ENCODE measurements at places on chromosomes 1 and 21. TPM values are rescaled to one million over a fixed set of nuclear protein-coding genes. Genes with fewer than 3 reads are reported as not detected.

DEPDC1 gene
- 17.1 TPM for polyA plus RNA-seq

IL10RB gene
- 29.3 TPM for polyA plus RNA-seq

KLF17 gene
- 0.05 TPM for polyA plus RNA-seq

ABCG1 gene
- 8.0 TPM for polyA plus RNA-seq

COL6A1 gene
- 322 TPM for polyA plus RNA-seq

C1QA gene
- polyA plus RNA-seq = 20.8 TPM

OR2L3 gene
- polyA plus RNA-seq = not detected

TAS1R1 gene
- polyA plus RNA-seq = not detected

C1orf105 gene
- not detected for polyA plus RNA-seq

BMP8B gene
- 1.9 TPM for polyA plus RNA-seq

CHODL gene
- polyA plus RNA-seq = 32.3 TPM

TPTE gene
- polyA plus RNA-seq = not detected

DNA sequence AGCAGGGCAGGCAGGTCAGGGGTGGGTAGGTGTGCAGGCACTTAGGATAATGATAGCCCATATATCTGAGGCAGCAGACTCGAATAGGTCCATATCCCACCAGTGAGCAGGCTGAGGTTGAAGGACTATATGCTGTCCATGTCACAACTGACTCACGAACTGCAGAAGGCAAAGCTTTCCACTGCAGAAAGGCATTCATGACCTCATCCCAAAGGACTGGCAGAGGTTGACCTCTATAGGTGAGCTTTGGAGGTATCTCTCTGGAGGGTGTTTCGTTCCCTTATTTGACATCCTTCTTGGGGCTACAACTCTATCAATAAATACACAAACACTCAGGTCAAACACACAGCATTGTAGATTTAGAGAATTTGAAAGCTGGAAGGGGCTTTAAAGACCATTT lies 42.8 kb upstream of the MARK1 start:
- DNase-seq = no peak

DNA sequence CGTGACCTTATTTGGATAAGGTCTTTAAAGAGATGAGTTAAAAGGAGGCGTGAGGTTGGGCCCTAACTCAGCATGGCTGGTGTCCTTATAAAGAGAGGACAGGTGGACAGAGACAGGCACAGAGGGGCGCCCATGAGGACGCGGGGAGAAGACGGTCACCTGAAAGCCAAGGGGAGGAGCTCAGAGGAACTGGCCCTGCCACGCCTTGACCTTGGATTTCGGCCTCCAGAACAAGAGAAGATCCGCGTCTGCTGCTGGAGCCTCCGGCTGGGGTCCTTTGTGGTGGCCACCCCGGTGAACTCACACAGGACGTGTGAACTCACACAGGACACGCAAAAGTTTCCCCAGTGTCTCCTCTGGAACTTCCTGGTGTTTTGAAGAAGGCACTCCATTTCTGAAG lies 122.7 kb downstream of the SIK1 start:
- no peak for DNase-seq

GRCh38 chr1:193926956-193927355 lies 740.5 kb upstream of the B3GALT2 start:
- no peak for DNase-seq

DNA sequence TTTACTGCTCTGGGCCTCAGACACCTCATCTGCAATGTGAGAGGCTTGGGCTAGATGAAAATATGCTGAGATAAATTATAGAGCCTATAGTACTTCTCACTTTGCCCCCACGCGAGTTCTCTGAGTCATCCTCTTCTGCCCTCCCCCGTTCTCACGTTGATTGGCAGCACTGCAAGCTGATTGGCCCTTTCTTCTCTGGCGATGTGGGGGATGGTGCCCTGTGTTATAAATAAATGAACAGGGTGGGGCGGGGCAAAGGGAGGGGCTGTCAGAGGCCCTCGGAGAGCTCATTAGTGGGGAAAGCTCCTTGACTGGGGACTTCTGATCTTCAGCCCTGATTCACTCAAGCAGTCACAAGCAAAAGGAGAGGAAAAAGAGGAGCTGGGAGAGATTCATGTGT lies 64.3 kb upstream of the ZC3H12A start:
- no peak for DNase-seq

GRCh38 chr1:215262106-215262505 lies 179.6 kb downstream of the KCNK2 start:
- no peak for DNase-seq

- no peak for DNase-seq
Observed at GRCh38 chr1:71424536-71424935, 343.7 kb upstream of the ZRANB2 start.

DNA sequence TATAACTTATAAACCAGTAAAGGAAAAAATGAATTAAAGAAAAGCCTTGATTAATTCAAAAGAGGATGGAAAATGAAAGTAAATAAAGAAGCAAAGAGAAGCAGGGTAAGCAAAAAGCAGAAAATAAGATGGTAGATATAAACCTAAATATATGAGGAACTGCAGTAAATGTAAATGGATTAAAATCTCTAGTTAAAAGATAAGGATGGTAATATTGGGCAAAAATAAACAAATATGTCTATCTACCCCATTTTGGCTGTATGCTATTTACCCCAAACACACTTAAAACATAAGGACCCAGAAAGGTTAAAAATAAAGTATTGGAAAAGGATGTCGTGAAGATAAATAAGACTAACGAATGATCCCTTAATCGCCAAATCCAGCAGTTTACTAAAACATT lies 161.9 kb downstream of the FOXD2 start:
- no peak for DNase-seq

DNA sequence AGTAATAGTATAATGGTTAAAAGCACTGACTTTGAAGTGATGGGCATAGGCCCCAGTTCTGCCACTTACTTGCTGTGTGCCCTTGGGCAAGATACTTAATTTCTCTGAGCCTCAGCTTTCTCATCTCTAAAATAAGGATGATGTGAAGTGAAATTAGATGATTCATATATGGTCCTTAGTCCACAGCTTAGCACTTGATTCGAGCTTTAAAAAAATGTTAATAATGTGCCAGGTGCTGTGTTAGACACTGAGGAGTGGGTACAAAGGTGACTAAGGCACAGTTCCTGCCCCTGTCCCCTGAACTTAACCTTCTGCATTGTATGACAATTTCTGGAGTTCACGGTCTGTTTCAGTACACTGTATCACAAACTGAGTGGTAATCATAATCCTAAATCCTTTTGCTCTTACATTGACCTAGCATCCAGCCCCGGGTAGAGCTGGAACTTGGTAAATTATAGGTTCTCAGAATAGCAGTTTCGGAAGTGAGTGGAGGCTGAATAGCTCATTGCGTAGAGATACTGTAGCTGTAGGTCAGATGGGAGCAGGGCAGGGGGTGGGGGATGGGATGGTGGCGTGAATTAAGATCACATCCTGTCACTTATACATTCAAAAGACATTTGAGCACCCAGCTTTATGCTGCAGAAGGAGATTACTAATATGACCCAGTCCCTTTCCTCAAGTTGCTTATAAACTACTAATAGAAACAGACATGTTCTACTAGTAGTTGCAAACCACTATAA lies 1.5 kb downstream of the ZNF691 start:
- DNase-seq = no peak

- no peak for DNase-seq
Observed at GRCh38 chr1:119735217-119735616, 23.5 kb downstream of the PHGDH start.

DNA sequence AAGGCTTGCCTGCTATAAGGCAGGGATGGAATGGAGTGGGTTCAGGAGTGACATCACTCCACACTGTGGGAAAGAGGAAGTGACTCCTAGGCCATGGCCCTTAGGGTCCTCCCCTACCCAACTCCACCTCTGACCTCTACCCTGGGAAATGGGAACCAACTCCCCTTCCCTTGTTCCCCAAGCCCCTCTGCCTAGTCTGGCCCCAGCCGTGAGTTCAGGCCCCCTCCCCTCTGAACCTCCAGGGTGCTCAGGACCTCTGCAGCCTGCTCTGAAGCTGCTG lies 3.8 kb upstream of the GUCA2A start:
- DNase-seq = no peak

- no peak for DNase-seq
Observed at GRCh38 chr1:60665311-60665710, 417.1 kb upstream of the NFIA start.

- no peak for DNase-seq
Observed at GRCh38 chr1:80915491-80915890, 885.2 kb upstream of the ADGRL2 start.

DNA sequence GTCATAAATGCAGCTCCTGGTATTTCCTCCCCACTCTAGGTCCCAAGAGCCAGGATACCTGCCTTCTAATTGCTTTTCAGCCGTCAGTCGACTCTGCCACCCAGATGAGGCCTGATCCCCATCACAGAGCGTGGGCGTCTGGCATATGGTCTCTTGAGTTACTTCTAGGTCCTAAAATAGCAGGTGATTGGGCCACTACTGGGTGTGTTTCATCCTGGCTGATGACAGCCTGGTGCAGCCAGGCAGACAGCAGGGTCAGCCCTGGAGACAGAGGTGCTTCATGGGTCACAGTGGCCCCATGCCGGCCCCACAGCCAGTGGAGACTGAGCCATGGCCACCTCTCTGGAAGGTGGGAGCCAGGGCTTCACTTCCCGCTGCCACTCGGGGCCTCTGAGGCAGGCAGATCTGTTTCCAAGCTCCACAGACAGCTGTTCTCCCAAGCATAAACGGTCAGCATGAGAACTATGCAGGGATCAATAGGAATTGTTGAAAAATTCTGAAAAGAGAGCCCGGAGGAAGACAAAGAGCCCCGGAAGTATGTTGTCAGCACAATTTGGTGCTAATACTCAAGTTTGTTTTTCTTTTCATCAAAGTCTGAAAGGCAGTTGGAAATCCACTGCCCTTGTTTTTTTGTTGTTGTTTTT lies 83.0 kb downstream of the MAN1C1 start:
- no peak for DNase-seq

DNA sequence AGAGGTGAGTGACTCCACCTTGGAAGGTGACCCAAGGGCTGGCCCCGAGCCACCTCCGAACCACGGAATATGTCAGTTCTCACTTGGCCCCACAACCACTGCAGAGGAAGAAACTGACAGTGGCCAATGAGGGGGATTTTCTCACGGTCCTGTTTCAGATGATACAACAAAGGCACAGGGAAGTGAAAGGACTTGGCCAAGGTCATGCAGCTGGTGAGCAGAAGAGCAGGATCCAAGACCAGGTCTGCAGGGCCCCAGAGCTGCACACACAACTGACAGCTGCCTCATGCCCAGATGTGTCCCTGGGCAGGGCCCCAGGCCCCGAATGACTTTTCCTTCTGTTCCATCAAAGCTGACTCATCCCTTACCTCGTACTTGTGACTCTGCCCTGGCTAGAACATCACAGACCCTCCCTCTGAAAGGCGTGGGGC lies 25.8 kb upstream of the EVA1B start:
- DNase-seq = no peak

DNA sequence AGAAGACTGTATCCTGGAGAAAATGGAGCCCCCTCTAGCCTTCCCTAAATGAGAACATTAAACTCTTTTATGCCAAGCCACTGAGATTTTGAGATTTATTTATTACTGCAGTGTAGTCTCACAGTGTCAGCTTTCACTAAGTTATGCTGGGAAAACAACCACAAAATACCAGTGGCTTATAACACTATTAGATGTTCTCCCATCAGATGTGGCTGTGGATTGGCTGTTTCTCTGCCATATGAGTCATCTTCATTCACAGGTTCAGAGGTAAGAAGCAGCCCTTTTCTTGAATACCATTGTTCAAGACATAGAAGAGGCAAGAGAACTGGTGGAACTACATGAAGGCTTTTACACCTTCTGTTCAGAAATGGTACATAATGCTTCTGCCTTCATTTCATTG lies 32.1 kb upstream of the ST6GALNAC5 start:
- no peak for DNase-seq

DNA sequence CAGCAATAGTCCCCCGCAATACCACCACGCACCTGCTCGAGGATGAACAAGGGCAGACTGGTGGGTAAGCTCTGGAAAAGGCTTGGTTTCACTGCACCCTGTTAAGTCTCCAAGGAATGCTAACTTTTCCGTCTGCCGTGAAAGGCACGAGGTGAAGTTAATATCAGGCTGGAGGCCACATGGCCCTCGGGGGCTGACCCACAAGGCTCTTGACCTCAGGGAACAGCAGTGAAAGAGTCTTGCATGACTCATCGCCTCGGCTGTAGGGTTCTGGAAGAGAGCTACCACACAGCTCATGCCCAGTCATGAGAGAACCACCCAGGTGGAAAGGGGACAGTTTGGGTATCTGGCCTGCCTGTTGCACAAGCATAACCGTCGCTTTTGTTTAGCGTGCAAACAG lies 24.7 kb downstream of the SCCPDH start:
- no peak for DNase-seq

- no peak for DNase-seq
Observed at GRCh38 chr1:161096015-161096414, 2.1 kb upstream of the KLHDC9 start.

- DNase-seq = no peak
Observed at GRCh38 chr1:160374306-160375110, 7.6 kb downstream of the NHLH1 start.

- no peak for DNase-seq
Observed at GRCh38 chr1:56948403-56949023, 17.3 kb downstream of the C8B start.

GRCh38 chr1:110673805-110674336 lies 869 bp downstream of the KCNA3 start:
- DNase-seq = no peak

- DNase-seq = no peak
Observed at GRCh38 chr1:162944974-162945674, 84.1 kb upstream of the CCDC190 start.

GRCh38 chr1:119380304-119380703 lies 11.7 kb downstream of the HAO2 start:
- no peak for DNase-seq

GRCh38 chr1:183276386-183277080 lies 90.5 kb downstream of the LAMC2 start:
- DNase-seq = no peak

DNA sequence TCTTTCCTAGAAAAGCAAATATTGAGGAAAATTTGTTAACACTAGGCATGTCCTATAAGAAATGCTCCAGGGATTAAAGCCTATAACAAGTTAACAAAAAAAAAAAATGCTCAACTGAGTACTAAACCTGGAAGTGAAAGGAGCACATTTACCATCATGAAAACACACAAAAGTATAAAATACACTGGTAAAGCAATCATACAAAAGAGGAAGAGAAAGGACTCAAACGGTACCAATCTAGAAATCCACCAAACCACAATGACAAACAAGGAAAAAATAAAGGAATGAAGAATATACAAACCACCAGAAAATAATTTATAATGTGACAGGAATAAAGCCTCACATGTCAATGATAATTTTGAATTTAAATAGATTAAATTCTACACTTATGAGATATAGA lies 21.2 kb downstream of the CD1E start:
- DNase-seq = no peak

- no peak for DNase-seq
Observed at GRCh38 chr21:42733874-42734273, 80.5 kb downstream of the PDE9A start.

- no peak for DNase-seq
Observed at GRCh38 chr1:178645808-178646200, 79.2 kb upstream of the RALGPS2 start.

GRCh38 chr21:35220301-35220700 lies 171.2 kb upstream of the RUNX1 start:
- DNase-seq = no peak

- no peak for DNase-seq
Observed at GRCh38 chr21:15671188-15671587, 58.6 kb upstream of the USP25 start.

GRCh38 chr21:45421071-45421845 lies 16.3 kb downstream of the COL18A1 start:
- DNase-seq = no peak

GRCh38 chr1:8018492-8019228 lies 7.4 kb downstream of the ERRFI1 start:
- DNase-seq = no peak

GRCh38 chr21:35738347-35738961 lies 321.9 kb downstream of the SETD4 start:
- DNase-seq = no peak
